Right ventricle myocardium inferior (tissue), 1 donor: ENCODE measurements at places on chromosomes 7 and 10. TPM values are rescaled to one million over a fixed set of nuclear protein-coding genes. Genes with fewer than 3 reads are reported as not detected.

ANXA8 gene
- total RNA-seq = 1.1 TPM

JAKMIP3 gene
- total RNA-seq = 1.6 TPM

- DNase-seq = peak; percentile 75
Observed at GRCh38 chr10:118045837-118046394, 825 bp downstream of the RAB11FIP2 start.

- DNase-seq = no peak
Observed at GRCh38 chr7:123096434-123096833, 100.9 kb upstream of the TAS2R16 start.

PLCE1 gene
- total RNA-seq = 4.2 TPM

DNA sequence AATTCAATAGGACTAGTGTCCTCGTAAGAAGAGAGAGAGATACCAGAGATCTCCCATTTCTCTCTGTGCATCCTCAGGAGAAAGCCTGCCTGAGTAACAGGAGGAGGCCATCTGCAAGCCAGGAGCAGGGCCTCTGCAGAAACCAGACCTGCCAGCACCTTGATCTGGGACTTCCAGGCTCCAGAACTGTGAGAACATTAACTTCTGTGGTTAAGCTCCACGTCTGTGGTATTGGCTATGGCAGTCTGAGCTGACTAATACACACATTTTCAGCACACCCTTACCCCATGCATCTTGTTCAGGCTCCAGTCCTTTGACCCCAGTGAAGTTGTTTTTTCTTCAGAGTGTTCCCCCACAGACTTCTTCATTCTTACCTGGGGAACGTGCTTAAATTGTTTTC, 3.1 kb upstream of the CRTAC1 start:
- no peak for DNase-seq

MYPN gene
- 112 TPM for total RNA-seq

DNA sequence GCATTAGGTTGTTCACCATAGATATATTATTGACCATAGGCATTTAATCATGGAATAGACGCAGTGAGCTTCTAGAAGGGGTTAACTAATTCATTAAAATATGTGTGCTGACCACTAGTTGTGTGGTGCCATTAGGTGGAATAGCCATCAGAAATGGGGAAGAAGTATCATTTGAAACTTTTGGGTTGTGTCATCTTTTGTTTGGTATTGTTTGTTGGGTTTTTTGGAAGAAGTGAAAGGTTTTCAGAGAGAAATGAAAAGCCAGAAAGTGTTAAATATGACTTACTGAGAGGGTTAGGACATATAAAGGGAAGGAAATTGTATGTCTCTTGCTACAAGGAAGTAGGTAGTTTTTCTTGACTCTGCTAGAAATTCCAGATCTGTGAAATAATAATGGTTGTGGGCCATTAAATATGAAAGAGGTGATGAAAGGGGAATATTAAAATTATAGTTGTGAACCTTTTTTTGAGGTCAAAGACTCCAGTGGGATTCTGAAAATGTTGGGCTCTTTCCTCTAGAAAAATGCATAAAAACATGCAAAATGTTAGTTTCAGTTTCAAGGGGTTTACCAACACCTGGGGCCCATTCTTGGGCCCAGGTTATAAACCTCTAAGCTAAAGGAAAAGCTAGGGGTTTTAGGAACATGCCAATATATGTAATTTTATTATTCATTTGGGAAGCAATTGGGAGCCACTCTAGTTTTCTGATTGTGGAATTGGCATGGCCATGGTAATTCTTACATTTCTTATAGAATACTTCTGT, 348.5 kb downstream of the BBS9 start:
- no peak for DNase-seq
